ENCODE measurements at places on chromosomes 16 and 17.

DNA sequence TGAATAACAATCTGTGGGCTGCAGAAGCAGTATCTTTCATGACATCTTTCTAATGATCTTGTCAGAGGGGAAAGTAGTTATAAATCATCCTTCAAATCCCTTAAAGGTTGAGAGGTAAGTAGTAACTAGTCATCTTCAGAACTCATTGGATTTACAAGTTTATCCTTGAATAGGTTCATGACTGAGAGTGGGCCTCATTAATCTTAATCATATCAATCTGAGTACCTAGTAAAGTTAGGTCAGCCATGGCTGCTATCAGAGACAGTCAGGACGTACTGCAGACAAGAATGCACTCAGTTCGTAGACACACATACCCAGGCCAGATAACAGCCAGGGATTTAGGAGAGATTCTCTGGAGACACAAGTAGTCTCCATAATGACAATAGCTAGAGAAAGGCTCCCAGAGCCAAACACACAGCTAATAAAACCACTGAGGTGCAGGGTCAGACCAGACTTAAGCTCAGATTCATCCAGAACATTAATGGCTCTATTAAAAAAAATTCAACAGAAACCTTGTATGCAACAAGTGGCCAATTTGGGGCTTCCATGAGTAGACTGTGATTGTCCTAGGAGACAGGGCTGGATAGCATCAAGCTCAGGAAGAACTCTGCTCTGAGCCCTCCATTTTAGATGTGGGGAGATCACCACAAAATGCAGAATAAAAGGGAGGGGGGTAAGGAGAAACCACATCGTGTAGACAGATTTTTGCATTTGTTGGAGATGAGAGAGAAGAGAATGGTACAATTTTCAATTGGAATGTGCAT is 65.8 kb downstream of the TBX4 start:
- no peak for DNase-seq

DNA sequence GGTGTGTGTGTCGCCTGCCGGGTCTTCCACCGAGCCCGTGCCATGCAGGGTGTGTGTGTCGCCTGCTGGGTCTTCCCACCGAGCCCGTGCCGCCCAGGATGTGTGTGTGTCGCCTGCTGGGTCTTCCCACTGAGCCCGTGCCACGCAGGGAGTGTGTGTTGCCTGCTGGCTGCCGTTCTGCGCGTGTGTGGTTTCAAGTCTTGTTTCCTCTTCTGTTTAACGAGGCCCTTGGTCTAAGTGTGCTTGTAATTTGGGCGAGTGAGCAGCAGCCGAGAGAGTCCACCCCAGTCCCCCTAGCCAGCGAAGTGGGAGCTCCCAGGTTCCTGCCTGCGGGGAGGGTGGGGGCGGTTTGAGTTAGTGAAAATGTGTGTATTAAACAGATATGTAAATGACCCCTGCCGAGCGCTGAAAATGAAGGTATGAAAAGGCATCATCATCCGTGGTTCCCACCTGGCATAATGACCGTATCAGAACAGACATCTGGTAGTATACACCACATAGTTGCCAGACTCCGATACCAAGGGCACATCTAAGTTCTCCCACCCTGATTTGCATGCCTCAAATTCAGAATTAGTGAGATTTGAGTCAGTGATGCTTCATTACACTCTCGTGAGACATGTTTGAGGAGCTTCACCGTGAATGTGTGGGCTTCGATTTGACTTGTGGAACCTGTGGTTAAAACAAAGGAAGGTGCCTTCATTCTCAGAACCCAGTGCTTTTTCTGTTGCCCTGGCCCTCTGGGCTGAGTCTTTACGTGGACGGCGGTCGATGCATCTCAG is 114.5 kb upstream of the CHMP6 start:
- no peak for DNase-seq

DNA sequence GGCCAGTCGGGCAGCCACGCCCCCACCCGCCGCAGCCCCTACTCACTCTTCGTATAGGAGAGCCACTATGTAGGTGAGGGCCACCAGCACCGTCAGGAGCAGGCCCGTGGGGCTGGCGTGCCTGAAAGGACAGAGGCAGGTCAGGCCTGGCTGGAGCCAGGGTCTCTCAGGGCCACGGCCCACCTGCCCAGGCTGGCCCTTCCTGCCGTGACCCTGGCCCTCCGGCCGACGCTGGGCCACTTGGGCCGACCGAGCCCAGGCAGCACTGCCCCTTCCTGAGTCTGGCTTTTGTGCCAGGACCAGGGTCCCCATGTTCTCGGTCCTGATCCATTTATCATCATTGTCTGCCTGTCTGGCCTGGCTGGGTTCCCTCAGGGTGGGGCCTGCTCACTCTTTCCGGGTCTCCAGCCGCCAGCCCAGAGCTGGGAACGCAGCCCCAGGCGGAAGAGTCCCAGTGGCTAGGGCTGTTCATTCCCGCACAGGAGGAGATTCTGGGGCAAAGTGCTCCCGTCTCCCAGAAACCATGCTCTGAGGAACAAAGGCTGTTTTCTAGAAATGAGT is 10.1 kb upstream of the RASD1 start:
- DNase-seq = no peak

DNA sequence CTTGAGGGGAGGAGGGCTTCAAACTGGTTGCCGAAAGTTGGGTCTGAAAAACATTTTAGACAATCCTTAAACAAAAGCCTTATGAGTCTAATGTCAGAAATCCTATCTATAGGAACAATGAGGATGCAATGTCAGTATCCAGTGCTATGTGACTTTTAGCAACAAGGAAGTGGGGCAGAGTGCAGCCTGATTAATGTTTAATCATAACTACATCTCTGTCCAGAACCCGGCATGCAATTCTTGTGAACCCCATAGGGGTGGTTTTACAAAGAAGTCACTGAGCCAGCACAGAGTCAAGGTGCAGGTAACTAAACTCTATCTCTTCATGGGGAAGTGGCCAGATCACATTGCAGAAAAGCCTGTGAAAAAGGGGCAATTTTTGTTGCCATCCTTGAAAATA is 267.5 kb downstream of the HS3ST4 start:
- DNase-seq = no peak

Measured in astrocyte of the spinal cord (primary cell).